ENCODE measurements at places on chromosomes 7 and 10.
A peak's percentile ranks its signal among the peaks of the same experiment; 100 is the strongest.

DNA sequence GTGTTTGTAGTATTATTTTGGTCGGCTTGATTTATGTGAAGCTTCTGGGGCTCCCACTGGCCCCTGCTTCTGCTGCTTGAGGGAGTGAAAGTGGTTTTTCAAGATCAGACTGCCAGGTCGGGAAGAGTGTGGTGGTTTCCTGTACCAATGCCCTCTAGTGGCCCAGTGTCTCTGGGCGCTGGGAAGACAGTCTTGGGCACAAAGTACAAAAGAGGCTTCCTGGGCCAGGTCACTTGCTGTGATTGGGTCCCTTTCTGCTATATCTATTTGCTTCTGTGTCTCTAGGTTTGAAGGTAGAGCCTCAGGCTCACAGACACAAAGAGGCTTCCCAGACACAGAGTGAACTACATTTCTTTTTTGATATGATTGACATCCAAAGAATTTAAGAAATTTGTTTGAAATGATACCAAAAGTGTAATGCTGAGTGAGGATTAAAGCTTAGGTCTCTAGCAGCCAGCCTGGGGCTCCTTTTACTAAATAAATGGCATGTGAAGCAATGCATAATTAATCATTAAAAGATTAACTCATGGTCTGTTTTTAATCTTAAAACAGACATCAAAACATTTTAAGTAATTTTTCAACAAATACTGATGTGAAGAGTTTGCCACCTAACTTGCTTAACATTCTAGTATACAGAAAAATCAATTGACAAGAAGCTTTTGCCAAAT, 36.3 kb downstream of the ABCB1 start:
- DNase-seq, result peak; percentile 3

GRCh38 chr10:114094795-114095194, 51.1 kb downstream of the ADRB1 start:
- no peak for DNase-seq

GRCh38 chr7:99473315-99473596, 566 bp downstream of the ZNF789 start:
- peak; percentile 54 for DNase-seq

DNA sequence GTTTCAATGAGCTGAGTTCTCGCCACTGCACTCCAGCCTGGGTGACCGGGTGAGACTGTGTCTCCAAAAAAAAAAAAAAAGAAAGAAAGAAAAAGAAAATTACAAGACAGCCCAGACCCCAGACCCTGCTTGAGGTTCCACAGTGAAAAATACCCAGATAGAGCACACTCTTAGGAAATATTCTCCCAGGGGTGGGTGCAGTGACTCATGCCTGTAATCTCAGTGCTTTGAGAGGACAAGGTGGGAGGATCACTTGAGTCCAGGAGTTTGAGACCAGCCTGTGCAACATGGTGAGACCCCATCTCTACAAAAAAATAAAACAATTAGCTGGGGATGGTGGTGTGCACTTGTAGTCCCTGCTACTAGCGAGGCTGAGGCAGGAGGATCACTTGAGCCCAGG, 41.1 kb upstream of the GTF2IRD1 start:
- no peak for DNase-seq

GRCh38 chr10:122140461-122140902, 130.6 kb upstream of the BTBD16 start:
- no peak for DNase-seq

- no peak for DNase-seq
Observed at GRCh38 chr10:107118866-107119265, 45.6 kb downstream of the SORCS1 start.

DNA sequence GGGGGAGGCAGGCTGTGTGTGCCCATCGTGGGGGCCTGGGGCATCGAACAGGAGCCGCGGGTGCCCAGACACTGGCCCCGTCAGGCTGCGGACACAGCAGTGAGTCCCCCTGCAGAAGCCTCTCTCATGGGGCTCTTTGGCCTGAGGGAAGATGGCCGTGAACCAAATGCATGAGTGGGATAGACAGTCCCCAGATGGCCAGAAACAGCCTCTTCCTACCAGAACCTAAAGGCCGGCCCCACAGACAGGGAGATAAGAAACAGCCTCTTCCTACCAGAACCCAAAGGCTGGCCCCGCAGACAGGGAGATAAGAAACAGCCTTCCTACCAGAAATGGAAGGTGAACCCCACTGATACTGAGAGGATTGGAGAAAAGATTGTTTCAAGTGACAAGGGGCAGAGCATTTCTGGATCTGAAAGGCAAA, 16.6 kb downstream of the IDI2 start:
- no peak for DNase-seq

- DNase-seq, result no peak
Observed at GRCh38 chr10:133237241-133237587, 441 bp upstream of the VENTX start.

DNA sequence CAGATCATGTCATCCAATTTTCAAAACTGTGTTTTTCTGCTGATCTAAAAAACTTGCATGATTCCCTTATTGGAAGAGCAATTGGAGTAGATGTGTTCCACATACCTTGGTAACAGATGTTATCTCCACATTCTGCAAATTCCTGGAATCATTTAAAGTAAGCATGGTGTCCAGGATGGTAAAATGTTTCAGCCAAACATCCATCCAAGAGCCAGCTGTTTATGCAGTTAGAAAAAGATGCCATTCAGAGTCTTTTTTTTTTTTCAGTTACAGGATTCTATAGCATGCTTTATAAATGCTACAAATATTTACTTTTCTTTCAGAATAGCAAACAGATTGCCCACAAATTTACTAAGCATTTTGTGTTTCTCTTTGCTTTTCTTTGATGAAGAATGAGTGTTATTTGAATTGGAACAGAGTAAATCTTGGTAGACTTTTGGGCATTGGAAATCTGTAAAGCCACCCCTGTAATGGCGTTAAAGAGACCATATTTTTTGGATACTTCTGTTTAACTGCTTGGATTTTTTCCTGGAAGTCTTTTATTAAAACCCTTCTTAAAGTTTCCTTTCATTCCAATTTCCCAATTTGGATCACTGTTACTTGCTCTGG, 149.8 kb downstream of the GNAT3 start:
- peak; percentile 5 for DNase-seq

DNA sequence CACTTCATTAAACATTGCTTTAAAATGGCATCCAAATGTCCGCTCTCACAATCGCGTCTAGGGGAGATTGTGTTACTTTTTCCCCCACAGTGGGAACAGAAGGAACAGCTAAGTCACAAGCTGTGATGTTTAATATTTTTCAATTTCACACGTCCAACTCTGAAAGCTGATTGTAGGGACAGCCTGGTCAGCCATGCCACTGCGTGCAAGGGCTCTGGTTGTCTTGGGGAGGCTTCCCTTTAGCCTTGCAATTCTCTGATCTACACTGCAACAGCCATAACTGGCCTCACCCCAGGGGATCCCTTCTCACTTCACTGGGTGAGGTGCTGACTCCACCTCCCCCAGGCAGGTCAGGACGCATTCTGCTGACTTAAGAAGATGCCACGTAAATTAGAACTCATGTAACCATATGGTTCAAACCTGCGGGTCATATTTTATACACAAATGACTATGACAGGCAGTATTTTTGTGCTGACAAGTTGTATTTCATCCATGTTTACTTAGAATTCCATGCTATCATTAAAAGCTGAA, 425.2 kb upstream of the NFE2L3 start:
- DNase-seq, result no peak

DNA sequence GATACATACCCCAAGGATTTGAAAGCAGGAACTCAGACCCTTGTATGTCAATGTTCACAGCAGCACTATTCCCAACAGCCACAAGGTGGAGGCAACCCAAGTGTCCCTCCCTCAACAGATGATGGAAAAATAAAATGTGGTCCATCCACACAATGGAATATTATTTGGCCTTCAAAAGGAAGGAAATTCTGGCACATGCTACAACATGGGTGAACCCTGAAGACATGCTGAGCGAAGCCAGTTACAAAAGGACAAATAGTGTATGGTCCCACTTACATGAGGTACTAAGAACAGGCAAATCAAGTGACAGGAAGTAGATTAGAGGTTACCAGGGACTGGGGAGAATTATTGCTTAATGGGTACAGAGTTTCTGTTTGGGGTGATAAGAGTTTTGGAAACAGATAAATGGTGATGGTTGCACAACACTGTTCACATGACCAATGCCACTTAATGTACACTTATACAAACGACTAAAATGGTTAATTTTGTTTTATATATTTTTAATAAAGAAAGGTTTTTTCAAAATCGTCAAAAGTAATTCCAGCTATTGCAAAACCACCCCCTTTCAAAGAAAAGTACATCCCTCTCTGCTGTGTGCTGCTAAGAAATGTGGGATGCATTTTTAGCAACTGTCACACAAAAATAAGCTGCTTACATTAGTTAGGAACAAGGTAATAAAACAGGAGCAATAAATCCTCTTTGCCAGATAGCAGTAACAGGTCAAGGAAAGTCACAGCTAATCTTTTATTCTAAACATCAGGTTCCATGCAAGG, 85.7 kb downstream of the GRB10 start:
- no peak for DNase-seq

- no peak for DNase-seq
Observed at GRCh38 chr7:156128496-156128895, 316.2 kb upstream of the SHH start.

DNA sequence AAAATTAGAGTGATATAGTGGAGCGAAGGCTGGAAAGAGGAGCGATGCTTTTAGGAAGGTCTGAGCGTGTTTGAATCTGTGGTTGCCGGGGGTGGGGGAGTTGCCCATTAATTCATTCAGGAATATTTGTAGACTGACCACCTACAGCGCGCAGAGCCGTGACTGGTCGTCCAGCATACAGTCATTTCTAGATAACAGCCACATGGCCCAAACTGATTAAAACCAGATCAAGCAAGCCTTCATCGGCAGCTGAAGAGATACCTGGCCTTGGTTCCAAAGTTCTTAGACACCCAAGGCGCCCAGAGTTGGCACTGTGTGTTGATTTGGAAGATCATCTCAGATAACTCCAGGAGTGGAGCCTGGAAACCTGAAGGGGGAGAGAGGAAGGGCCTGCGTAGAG, 1.7 kb downstream of the PROSER2 start:
- no peak for DNase-seq

DNA sequence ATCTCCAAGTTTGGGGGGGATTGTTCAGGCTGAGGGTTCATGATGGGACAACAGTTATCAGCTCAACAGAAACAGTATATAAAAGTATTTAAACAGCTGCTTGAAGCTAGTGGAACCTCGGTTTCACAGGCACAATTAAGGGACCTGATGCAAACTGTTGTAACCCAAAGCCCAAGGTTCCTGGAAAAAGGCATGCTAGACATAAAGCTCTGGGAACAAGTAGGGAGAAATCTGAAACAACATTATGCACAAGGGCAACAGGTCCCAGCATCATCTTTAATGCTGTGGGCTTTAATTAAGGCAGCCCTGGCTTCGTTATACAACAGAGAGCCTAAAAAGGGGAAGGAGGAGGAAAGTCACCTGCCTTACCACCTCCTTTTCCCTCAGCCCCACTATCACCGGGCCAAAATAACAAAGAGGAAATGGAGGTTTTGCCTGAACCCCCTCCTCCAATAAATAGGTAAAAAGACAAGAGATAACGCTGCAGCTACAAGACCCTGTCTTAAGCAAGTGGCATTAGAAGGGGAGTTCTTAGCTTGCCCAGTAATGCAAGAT, 83.2 kb upstream of the GPR22 start:
- DNase-seq, result no peak

DNA sequence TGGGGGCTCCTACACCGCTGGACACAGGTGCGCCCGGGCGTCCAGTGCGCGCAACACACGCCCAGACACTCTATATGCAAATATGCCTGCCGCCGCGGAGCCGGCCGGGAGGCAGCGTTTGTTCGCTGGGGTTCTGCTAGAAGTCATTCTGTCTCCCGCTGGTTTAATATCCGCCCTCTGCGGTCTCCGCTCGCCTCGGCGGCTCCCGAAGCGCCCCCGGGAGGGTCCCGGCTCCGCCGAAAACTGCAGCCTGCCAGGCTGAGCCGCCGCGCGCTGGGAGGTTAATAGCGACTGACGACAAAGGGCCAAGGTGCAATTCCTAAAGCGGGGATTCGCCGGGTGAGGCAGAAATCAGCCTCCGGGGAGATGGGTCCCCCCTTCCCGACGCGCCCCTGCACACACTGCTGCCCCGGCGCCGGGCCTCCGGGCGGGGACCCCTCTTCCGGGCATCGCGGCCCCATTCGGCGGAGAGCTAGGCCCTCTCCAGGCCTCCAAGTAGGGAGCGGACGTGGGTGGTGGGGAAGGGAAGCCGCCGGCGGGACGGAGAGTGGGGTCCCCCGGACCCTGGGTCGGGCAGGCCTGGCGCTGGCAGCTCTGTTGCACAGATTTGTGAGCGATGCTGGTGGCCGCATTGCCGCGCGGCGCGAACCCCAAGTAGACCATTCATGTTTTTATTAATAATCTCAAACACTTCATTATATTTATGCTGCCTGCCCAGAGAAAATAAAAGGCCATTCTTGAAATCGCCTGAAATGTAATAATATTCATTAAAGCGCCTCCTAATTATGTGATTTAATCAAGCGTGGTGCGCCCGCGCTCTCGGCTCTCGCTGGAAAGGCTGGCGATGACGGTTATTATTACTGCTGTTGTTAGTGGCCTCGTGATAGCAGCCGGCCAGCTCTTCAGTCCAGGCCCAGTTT, 9.1 kb downstream of the EN2 start:
- no peak for DNase-seq

DNA sequence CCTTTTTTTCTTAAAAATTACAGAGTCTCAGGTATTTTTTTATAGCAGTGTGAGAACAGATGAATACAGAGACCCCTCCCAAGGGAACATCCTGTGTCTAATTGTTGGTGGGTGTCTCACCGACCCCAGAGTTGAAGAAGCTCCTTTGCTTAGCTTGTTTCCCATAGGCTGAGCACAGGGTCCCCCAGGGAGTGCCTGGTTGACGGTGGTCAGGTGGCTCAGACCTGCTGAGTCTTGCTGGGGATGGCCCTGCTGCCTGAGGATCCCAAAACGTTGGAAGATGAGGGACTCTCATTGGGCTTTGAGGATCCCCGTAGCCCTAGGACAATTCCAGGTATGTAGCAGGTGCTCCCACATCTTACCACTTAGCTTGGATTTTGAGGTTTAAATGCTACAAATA, 19.5 kb downstream of the SCART1 start:
- no peak for DNase-seq

- peak; percentile 45 for DNase-seq
Observed at GRCh38 chr7:25894902-25895791, 256.9 kb upstream of the NFE2L3 start.

DNA sequence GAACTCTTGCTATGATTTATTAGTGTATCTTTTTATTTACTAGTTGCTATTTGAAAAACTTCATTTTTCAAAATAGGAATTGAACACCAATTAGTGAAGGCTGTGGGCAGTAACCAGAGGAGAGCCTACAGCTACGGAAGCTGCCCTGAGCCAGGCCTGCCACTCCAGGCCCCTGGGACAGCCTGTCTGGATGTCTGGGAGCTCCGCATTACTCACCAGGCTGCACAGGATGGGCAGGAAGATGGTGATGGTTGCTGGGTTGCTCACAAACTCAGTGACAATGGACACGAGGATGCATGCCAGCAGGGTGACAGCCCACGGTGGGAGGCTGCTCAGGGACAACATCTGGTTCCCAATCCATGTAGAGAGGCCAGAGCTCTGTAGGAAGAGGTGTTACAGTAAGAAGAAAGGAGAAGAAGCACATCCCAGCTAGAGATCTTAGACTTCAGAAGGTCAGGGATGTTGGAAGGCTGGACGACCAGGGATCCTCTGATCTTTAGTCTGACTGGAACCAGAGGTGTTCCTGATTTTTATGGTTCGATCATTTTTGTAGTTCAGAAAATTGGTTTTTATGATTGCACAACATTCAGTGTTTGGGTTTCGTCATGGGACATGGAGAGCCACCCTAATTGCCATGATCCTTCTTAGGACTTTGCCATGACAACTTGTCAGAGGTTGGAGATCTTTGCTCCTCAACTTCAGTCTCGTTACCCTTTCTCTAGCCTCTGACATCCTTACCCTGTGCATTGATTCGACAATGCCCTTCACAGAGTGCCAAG, 23.2 kb downstream of the STMP1 start:
- no peak for DNase-seq

- DNase-seq, result no peak
Observed at GRCh38 chr10:11876805-11877590, 53.8 kb downstream of the PROSER2 start.
